ENCODE measurements at places on chromosomes 4 and X.

DNA sequence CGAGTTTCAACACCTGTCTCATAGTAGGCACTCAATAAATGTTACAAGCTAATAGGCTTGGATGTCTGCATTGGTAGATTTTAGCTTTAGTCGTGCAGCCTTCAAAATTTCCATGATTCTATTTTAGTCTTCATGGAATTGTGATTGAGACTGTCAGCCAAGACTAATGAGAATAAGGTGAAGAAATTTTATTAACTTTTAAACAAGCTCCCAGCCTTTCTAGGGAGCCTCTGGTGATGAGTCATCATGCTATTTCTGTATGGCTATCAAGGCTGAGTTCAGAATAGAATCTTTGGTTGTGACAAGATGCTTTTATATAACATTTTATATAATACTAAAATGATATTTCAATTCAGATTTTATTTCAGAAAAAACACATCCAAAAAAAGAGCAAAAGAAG is 685.8 kb downstream of the GABRG1 start:
- no peak for DNase-seq

DNA sequence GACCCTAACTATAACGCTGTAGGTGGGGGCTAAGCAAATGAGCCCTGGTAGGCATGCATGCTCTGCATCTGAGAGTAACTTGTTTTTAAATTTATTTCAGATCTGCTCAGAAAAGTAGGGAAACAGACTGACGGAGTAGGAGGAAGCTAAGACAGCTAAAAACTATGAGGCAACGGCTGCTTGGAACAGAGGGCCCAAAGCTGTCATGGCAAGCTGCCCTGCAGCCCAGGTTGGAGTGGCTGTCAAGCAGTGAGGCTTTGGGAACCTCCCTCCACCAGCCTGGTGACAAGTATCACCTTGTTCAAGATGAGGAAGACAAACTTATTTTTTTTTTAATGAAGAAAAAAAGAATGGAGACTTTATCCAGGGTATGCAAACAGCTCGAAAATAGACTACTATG is 439.8 kb downstream of the NLGN4X start:
- no peak for DNase-seq

DNA sequence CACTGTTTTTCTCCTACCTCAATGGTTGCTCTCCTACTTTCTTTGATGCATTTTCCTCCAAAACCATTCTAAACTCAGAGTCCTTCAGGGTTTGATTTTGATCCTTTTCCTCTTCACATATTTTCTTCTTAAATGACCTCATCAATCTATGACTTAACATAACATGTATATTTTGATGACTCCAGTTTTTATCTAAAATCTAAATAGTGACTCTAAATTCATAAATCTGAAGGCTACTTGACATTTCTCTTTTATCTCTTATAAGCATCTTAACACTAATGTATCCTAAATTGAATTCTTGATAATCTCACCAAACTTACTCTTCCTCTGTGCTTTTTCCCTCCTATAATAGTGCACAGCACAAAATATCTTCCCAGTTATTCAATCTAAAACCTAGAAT is 4.7 kb upstream of the ARHGEF38 start:
- DNase-seq = no peak

- no peak for DNase-seq
Measured at GRCh38 chrX:123159403-123159802, 24.7 kb upstream of the GRIA3 start.

- DNase-seq = no peak
Measured at GRCh38 chr4:174314770-174315169, 31.1 kb downstream of the CEP44 start.

DNA sequence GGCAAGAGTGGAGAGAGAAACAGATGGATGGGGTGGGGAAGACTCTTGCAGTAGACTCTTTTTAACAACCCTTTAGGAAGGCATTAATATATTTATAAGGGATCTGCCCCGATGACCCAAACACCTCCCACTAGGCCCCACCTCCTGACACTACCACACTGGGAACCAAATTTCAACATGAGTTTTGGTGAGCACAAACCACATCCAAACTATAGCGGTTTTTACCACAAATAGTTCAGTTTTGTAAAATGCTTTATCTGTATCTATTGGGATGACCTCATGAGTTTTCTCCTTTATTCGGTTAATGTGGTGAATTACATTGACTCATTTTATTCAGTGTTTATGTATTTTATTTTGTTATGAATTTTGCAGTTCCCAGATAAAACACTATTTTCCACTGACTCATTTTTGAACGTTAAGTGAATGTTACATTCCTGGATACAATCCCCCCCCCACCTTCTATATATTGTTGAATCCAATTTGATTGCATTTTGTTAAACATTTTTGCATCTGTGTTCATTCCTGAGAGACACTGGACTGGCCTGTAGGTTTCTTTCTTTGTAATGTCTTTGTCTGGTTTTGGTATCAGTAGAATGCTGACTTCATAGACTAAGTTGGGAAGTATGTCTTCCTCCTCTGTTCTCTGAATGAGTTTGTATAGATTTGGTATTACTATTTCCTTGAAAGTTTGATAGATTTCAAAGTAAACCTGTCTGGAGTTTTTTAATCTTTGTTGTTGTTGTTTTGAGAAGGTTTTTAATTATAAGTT is 13.9 kb upstream of the CPLX1 start:
- no peak for DNase-seq

DNA sequence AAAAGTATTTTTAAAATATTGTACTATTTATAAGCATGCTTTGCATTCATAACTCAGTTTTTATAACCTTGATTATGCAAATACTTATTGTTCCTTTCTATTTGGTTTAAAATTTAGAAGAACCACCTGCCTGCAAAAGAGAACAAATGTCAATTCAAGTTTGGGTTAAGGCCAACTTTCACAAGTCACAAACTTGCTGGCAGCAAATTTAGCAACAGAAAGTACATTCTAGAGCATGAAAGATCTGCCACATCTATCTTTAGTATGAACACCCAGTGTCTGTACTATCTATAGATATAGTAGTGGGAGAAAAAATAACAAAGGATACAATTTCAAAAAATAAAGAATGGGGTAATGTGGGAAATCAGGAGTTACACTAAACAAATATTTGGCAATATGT is 1014.2 kb downstream of the C4orf33 start:
- no peak for DNase-seq
